T-helper 1 cell (primary cell): ENCODE measurements at places on chromosomes 4 and X.

DNA sequence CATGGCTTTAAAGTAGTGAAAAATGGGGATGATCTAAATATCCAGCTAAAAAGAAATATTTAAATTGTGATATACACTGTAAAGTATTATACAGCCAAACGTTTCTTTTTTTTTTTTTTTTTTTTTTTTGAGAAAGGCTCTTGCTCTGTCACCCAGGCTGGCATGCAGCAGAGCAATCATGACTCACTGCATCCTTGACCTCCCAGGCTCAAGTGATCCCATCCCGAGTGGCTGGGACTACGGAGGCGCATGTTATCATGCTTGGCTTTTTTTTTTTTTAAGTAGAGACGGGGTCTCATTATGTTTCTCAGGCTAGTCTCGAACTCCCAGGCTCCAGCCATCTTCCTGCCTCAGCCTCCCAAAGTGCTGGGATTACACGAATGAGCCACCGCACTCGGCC is 17.1 kb downstream of the SMIM14 start:
- DNase-seq = no peak

DNA sequence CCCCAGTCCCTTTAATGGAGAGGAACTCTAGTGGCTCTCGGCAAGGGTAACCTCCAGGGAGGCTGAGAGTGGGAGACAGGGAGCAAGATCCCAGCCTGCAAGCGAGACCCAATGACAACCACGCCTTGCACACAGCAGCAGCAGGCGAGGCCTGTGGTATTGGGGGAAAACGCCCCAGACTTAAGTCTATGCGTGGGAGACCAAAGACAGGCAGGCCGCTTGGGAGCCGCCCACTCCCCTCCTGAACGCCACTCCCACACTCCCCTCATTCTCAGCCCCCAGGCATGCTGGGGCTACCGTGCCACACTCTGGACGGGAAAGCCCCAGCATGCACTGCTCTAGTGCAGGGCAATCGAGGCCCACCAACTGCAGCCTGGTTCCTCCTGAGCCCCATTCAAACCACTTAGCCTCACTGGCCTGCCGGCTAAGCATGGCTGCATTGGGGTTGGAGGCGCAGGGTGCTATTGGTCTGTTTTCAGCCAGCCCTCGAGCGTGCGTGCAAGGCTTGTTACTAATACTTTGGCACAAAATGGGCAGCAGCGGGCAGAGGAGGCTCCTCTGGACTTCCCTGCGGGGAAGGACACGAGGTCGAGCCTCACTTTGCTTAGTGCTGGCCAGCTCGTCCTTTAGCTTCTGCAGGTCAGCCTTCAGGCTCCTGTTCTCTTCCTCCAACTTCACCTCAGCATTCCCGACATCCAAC is 14.8 kb downstream of the SLC6A8 start:
- no peak for DNase-seq

GRCh38 chrX:79368441-79368840 is 1.3 kb upstream of the ITM2A start:
- no peak for DNase-seq

DNA sequence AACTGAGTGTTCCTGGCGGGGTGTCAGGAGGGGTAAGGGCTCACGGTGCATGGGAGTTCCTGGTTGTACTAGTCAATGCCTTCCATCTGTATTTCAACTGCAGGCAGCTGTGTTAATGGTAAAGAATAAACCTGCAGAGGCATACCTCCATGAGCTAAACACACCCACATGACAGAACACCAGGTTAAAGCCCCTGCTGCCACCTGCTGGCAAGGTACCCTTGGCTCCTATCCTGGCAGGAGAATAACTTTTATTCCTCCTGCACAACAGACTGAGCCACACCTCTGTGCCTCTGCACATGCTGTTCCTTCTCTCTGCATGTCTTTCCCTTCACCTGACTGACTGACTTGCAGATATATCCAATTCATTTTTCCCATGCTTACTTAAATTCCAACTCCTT is 11.1 kb downstream of the ITIH6 start:
- DNase-seq = no peak

- no peak for DNase-seq
Measured at GRCh38 chr4:176767183-176767582, 25.5 kb downstream of the VEGFC start.

GRCh38 chrX:154457491-154458115 is 478 bp upstream of the PLXNA3 start:
- peak; percentile 48 for DNase-seq

DNA sequence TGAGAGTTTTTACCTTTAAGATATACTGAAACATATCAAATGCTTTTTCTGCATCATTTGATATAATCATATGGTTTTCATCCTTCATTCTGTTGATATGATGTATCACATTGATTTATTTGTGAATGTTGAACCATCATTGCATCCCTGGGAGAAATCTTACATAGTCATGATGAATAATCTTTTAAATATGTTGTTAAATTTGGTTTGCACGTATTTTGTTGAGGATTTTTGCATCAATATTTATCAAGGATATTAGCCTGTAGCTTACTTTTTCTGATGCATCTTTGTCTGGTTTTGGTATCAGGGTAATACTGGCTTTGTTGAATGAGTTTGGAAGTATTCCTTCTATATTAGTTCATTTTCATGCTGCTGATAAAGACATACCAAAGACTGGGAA is 541.4 kb downstream of the TLL1 start:
- no peak for DNase-seq

DNA sequence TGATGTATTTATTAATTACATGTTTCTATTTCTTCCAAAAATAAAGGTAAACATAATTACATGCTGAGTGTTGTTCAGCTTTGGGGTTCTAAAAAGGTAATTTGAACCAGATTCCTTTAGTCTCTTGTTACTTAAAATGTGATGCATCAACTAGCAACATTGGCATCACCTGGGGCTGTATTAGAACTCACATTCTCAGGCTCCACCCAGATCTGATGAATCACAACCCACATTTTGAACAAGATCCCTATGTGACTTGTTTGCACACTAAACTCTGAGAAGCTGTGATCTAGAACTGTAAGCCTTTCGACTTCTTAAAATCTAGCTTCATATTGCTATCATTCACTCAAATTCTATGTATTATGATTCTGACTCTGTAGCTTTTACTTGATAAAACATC is 23.0 kb upstream of the HS3ST1 start:
- DNase-seq = no peak

DNA sequence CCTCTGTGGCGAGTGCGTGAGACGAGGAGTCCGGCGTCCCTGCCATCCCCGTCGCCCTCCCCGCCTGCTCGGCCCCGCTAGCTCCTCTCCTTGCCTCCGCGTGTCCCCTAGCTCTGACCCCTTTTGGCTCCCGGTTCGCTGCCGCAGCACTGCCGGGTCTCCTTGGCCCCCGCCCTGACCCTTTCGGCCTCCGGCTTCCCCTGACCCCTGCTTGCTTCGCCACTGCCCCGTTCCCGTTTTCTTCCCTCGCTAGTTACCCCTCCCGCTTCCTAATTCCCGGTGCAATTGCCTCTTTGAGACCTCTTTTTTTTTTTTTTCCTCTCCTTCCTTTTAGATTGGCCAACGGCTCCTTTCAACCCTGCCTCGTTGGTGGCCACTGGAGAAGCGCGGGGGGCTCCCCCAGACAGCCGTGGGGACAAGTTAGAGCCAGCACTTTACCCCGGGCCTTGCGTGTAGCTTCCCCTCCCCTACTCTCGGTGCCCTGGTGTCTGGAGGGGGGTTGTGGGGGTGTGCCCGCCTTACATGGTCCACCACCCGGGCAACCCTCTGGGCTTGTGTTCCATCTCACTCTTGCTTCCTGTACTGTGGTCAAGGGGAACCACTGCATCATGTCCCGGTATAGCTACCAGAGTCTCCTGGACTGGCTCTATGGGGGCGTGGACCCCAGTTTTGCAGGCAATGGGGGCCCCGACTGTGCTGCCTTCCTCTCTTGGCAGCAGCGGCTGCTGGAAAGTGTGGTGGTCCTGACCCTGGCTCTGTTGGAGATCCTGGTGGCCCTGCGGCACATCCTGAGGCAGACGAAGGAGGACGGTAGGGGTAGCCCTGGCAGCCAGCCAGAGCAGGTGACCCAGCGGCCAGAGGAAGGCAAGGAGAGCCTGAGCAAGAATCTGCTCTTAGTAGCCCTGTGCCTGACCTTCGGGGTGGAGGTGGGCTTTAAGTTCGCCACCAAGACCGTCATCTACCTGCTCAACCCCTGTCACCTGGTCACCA is 548 bp downstream of the TMEM164 start:
- DNase-seq = no peak

DNA sequence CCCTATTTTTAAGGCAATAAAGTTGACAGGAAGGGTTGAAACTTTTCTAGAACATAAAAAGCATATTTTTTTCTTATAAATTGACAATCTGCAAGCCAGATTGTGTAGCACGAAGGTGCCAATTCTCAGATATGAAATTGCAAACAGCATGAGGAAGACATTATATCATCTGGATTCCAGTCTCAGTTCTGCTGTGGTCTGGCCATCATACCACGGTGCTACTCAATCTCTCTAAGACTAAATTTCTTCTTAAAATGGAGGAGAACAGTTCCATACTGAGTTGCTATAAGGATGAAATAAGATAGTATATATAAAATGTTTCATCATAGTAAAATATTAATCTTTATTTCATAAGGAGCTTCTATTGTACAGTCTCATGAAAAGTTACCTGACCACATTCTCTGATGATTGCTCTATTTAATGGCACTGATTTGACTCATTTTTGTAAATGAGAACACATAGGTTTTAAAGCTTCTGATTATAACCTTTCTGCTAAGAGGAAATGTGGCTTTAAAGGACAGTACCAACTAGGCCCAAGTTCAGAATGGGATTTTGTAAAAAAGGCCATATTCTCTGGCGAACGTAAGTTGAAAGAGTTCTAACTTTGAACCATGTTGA is 127.9 kb downstream of the SHROOM3 start:
- no peak for DNase-seq
